Adrenal gland (tissue), 19 donors: ENCODE measurements at places on chromosomes 1 and 21. TPM values are rescaled to one million over a fixed set of nuclear protein-coding genes. Genes with fewer than 3 reads are reported as not detected.

Gene SPRR2D
- 0.71 TPM for polyA plus RNA-seq

Gene HSD3B2
- 845 TPM for polyA plus RNA-seq

Gene WNT2B
- polyA plus RNA-seq: 1.9 TPM

Gene PIGP
- 236 TPM for polyA plus RNA-seq

Gene APCS
- 0.92 TPM for polyA plus RNA-seq

Gene NUP210L
- not detected for polyA plus RNA-seq

Gene COL6A2
- polyA plus RNA-seq: 543 TPM

Gene IVL
- 0.16 TPM for polyA plus RNA-seq

Gene GJA5
- 1.8 TPM for polyA plus RNA-seq

Gene MAP3K21
- 5.6 TPM for polyA plus RNA-seq

Gene KRTAP6-2
- not detected for polyA plus RNA-seq

Gene SEMA6C
- 40.5 TPM for polyA plus RNA-seq

Gene KCNE1
- 2.3 TPM for polyA plus RNA-seq

Gene CA6
- not detected for polyA plus RNA-seq

Gene OPTC
- not detected for polyA plus RNA-seq

Gene MYOG
- not detected for polyA plus RNA-seq

Gene DNAH14
- 16.2 TPM for polyA plus RNA-seq

DNA sequence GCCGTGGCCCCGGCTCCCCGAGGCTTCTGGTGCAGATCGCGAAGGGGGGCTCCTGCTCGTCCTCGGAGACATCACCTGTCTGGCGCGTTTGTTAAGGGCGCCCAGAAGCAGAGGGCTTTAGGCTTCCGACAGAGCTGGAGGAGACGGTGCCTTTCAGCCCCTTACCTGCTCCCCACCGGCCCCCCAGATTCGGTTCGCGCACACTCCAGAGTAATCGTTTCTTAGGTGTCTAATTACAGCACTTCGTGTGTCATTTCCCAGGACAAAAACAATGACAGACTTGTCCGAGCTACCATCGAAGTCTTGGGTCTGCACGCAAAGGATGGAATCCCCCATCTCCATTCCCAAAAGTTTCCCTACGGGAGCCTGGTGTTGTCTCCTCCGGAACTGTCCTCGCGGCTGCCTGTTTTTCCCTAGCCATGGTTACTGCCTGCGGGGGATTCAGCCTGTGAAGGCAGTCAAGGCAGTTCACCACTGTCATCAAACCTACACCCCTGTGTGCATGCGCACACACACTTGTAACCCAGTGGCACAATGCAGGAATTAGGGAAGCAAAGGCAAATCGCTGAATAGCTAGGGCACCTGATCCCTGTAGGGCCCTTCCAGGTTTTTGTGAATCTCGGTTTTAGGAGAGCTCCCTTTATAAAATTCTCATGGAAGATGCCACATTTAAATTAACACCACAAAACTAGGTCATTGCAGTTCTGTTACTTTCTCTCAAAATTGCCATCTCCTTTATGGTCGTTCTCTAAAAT lies 738 bp upstream of the CDC42BPA start:
- DNase-seq: peak; percentile 80

- no peak for DNase-seq
These were observed 75.7 kb upstream of the RAVER2 start for GRCh38 chr1:64669098-64669675.

GRCh38 chr1:154469844-154470560 lies 32.0 kb upstream of the TDRD10 start:
- DNase-seq: no peak

- no peak for DNase-seq
These were observed 15.2 kb downstream of the GADD45A start for GRCh38 chr1:67700220-67700619.

- DNase-seq: no peak
These were observed 11.3 kb downstream of the FAM20B start for GRCh38 chr1:179036844-179037465.

- no peak for DNase-seq
These were observed 23.9 kb downstream of the S1PR1 start for GRCh38 chr1:101260556-101261350.

GRCh38 chr1:12152113-12152891 lies 14.5 kb upstream of the TNFRSF1B start:
- no peak for DNase-seq

DNA sequence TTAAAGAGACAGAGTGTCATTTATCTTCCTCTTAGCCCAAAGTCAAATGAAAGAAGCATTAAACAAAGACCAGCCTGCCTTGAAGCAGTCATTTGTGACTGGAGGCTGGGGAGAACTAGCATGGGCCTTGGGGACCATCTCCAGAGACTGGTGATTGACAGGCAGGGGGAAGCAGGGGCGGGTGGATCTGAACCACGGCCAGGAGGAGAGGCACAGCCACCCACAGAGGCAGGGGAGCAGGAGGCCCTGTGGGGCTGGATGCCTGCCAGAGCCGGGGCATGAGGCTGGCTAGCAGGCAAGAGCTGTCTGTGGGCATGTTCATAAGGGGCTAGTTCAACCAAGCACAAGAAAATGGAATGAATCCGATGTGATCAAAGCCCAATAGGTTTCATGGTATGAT lies 73.9 kb downstream of the PLXNA2 start:
- no peak for DNase-seq

- DNase-seq: no peak
These were observed 41.4 kb downstream of the RNF187 start for GRCh38 chr1:228528612-228529011.

DNA sequence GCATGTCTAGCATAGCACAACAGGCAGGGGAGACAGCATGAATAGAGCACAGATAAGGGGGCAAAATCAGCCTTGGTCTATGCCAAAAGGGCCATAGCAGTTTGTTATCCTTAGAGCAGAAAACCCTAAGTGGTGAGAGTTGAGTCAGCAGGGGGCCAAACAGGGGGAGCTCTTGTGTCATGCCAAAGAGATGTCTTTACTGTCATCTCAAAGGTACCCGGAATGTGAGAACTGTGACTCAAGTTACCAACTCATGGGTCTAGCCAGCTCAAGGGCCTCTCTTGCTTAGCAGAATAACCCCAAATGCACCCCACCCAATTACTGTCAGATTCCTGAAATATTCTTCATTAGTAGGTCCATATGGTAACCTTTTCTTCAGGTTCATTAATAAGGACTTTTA lies 45.9 kb upstream of the NRDC start:
- DNase-seq: no peak

DNA sequence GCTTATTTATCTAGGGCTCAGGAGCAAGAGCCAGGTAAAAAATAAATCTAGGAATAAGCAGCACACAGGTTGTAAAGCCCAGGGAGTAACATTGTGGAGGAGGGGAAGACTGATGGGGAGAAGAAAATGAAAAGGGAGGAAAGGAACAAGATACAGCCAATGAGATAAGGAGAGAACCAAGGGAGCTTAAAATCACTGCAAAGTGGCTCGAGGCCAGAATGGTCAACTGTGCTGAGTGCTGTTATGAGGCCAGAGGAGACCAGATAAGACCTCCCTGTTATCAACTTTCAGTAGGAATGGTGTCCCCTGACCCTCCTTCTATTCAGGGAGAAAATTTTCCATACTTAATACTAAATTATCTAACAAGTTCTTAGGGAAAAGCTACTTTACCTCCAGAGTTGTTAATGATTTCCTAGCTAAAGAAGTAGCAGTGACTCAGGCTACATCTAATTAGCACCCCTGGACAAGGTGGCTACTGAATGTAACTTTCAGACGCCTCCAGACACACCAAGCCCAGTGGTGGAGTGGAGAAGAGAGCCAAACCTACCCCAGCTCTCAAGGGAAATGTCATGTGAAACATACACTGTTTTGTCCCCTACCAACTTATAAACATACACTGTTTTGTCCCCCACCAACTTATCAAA lies 25.5 kb downstream of the ENAH start:
- DNase-seq: no peak

GRCh38 chr1:160207118-160207650 lies 2.0 kb downstream of the PEA15 start:
- no peak for DNase-seq

DNA sequence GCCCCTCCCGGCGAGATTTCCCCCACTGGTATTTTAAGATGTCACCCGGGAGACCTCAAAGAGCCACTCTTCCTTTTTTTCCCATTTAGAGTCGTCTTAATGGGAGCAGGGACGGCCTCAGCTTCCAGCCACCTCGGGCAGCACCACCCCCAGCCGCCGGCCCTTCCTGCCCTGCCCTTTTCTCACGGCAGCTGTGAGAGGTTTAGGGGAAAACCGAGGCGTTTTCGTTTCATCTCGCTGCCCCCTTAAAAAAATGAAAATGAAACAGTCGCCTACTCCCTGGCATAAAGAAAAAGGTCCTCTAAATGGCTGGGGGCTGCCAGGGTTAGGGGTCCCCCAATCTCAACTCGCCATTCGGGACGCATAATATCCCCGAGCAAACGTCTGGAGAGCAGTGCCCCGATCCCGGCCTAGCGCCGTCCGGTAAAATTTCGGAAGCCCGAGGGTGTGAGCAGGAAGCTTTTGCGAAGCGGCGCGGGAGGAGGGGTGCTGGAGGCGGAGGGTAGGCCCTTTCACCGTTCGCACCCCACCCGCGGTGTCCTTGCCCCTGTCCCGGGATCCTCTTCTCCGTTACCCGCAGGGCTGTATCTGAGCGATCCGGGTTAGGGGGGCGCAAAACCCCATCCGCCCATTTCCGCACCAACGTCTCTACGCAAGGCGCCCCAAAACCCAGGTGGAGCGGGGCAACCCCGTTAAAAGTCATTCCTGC lies 1.2 kb downstream of the RUNX3 start:
- DNase-seq: no peak

- DNase-seq: no peak
These were observed 46.3 kb downstream of the PRDM15 start for GRCh38 chr21:41832596-41833496.
